ENCODE measurements at places on chromosomes 7 and 10.

GRCh38 chr10:116888380-116889055 is 39.2 kb downstream of the ENO4 start:
- DNase-seq, result no peak

- peak; percentile 57 for DNase-seq
These were observed 107.0 kb upstream of the INSIG1 start for GRCh38 chr7:155190688-155191087.

DNA sequence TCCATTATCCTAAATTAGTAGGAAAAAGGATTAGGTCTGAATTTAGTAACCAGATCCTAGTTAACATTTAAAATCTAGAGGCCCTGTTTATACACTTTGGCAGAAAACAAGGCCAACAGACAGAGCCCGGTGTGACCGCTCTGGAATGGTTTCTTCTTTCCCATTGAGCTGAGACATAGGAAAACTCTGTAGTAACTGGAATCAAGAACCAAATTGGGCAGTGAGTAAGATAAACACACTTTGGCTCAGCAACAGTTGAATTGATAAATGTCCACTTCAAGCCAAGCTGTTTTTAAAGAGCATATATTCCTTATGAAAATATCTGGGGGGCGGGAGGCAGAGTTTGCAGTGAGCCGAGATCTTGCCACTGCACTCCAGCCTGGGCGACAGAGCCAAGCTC is 343.7 kb upstream of the SEMA3A start:
- DNase-seq, result no peak

DNA sequence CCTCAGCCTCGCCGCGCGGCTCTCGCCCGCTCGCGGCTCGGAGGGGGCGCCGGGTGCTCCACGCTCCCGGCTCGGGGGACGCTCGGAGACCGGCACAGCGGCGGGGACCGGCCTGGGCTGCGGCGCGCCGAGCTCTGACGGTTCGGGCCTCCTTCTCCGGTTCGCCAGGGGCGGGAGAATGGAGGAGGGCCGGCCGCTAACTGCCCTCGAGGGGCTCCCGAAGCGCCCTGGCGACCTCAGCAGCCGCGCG is 232 bp upstream of the GRID1 start:
- no peak for DNase-seq

GRCh38 chr7:89926701-89927100 is 227.6 kb upstream of the STEAP1 start:
- no peak for DNase-seq

DNA sequence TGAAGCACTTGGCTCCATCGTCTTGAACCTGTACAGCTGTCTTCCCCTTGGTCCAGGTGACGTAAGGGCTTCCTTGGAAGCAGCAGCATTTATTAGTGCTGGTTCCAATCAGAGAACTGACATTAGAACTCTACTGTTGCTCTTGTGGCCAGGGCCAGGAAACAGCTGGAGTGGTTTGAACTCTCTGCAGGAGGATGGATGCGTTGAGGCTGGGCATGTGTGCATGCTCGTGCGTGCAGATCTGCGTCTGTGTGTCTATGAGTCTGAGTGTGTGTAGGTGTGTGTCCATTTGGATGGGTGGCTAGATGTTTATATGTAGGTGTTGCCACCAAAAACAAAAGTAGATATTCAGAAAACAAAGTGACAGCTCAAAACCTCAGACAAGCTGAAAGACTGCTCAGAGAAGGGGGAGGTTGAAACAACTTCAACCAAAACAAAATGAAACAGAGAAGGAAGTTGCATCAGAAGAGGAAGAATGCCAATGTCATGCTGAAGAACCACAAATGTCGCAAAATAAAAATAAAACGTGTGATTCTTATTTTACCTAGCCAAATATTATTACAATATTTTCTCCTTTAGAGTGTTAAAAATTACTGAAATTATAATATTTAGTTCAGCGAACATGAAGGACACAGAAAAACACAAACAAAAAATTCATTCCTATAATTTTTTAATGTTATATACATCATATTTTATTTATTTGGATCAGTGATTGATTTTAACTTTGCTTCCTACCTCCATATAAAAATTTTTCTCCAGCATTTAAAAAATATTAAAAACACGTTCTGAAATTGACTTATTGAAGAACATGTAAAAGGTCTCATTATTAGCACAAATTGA is 96.1 kb upstream of the MKLN1 start:
- peak; percentile 91 for DNase-seq

GRCh38 chr10:326350-326749 is 191.1 kb downstream of the ZMYND11 start:
- DNase-seq, result peak; percentile 30

DNA sequence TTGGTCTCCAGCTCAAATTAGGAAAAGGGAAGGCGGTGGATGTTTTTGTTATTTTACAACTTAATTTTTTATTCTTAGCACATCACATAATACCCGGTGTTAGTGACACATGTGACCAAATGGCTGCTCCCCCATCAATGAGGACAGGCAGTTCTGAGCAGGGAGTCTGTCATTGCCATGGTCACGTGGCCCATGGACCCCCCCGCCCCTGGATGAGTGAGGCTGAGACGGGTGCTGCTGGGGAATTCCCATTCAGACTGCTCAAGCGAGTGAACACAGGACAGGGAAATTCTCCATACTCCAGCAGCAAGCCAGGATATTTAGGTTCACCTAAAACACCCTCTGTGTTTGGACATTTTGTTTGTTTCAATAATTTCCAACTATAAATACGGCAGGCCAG is 34.7 kb upstream of the SLC35B4 start:
- DNase-seq, result no peak

GRCh38 chr7:158129037-158130022 is 458.3 kb downstream of the PTPRN2 start:
- no peak for DNase-seq

DNA sequence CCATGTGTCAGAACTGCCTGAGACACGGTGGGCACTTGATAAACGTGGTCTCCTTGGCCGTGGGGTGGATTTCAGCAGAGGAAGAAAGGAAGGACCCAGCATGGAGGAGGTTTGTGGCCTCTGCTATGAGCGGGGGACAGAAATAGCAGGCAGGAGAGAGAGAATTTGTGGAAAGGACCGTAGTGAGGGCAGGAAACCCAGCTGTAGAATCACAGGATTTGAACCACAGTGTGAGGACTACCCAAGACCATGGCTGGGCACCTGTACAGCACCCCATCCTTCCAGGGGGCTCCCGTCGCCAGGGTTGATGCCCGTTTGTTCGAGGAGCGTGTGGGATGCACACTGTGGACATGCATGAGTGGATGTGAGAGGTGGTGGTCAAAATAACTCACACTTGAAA is 183.4 kb downstream of the PTPN20 start:
- no peak for DNase-seq

- DNase-seq, result no peak
These were observed 8.8 kb upstream of the ENO4 start for GRCh38 chr10:116840389-116841075.

DNA sequence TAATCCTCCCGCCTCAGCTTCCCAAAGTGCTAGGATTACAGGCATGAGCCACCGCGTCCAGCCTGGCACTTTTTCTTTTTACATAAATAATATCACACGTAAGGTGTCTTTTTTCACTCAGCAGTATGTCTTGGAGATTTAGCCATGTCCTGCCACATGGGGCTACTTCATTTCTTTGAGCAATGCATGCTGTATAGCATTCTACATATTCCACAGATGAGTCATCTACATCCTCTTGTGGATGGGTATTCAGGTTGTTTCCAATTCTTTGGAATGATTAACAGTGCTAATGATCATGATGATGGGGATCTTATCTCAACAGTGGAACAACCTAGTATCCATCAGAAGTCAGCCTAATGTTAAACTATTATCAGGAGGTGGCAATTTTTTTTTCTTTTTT is 50.8 kb downstream of the ZNF503 start:
- no peak for DNase-seq

DNA sequence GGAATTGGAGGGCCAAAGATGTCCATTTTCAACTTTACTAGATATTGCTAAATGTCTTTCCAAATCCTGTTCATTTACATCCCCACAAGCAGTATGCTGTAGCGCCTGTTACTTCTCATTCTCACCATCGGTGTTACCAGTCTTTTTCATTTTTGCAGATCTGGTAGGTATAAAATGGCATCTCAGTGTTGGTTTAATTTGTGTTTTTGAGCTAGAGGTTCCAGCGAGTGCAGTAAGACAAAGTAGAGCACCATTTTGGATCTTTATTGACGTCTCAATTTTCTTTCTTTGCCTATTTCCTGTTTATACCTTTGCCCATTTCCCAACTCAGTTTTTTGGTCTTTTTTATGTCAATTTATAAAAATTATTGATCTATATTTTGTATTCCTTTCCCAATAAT is 55.6 kb downstream of the NRF1 start:
- DNase-seq, result no peak

DNA sequence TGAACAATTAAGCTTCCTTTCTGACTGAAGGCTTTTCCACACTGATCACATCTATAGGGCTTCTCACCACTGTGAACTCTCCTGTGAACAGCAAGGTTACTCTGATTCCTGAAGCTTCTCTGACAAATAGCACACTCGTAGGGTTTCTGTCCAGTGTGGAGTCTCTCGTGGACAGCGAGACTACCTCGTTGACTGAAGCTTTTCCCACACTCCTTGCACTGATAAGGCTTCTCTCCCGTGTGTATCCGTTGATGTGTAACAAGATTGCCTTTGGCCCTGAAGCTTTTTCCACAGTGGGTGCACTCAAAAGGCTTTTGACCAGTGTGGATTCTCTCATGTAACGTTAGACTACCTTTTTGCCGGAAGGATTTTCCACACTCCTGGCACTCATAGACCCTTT is 4.4 kb downstream of the ZNF32 start:
- DNase-seq, result no peak

DNA sequence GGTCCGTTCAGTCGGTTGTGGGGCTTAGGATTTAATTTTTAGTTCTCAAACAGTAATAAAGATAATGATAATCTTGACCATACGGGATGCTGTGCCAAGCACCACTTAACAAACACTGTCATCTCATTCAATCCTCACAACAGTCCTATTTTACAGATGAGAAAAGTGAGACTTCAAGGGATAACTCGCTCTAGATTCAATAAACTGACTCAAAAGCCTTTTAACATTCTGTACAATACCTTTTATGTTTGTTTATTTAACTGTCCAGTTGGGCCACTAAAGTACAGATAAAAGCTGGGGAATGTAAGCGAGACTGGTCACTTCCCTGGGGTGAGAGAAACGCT is 437 bp upstream of the CFAP69 start:
- DNase-seq, result no peak

- DNase-seq, result peak; percentile 65
These were observed 6.5 kb upstream of the DENND2A start for GRCh38 chr7:140646931-140647647.

GRCh38 chr7:135620980-135621850 is 41.1 kb upstream of the STMP1 start:
- DNase-seq, result peak; percentile 76

DNA sequence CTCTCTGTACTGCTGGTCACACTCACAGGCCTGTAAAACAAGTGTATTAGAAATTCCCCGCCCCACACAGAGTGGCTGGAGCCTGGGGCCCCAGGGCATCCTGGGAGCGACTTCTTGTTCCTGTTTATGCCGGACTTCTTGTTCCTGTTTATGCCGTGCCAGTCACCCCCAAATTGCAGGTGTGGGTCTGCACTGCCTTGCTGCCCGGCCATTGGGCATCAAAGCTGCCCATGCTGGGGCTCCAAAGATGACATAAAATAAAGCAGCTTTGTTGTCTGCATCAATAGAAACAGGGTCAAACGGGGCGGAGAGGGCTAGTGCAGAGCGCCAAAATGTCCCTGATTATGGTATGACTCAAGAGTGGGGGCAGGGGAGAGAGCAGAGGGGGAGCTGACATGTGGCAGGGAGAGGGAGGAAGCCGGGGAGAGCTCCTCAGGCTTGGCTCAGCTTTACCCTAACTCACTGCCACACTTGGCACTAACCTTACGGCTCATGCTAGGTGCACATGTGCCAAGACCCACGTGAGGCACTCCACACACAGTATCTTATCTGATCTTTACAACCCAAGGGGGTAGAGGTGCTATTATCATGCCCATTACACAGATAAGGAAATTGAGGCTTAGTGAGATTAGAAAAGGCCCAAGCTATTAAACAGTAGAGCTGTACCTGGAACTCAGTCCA is 98.4 kb downstream of the PIP4K2A start:
- peak; percentile 84 for DNase-seq

GRCh38 chr7:44814919-44815318 is 18.4 kb downstream of the PPIA start:
- peak; percentile 51 for DNase-seq

DNA sequence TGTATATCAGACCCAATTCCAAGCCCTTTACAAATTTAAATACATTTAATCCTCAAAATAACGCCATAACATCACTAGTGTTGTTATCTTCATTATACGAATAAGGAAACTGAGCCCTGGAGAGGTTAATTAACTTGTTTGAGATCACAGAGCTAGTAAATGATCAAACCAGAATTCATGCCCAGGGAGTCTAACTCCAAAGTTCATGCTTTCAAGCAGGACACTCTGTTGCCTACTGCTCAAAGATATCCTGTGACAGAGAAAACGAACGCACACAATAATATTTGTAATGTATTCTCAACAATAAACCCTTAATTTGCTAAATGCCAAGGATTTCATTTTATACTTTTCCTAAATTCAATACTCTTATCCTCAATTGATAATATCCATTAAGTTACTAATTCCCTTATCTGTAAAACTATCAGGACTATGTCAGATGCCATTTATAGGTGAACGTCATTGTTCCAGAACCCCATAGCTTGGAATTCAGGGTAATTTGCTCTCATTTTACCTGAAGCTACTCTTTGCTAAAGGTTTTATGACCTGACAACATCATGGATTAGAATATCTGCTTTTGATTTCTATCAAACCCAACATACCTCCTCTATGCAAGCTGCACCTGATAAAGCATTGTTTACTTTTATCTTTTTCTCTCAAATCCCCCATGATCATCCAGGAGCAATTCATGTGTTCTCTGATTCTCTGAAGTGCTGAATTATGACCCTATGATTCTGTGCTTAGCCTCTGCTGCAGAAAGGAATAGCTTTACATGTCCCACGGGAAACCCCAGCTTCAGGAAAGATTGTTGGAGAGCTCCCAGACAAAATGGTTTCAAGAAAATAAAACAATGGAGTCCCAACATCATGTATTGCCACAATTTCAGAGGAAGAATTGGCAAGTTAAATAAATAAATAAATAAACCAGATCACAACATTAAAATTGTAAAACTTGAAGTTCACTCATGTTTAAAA is 150.2 kb upstream of the CDK1 start:
- no peak for DNase-seq

- DNase-seq, result no peak
These were observed 73.2 kb downstream of the SPDYE5 start for GRCh38 chr7:75565132-75565837.

DNA sequence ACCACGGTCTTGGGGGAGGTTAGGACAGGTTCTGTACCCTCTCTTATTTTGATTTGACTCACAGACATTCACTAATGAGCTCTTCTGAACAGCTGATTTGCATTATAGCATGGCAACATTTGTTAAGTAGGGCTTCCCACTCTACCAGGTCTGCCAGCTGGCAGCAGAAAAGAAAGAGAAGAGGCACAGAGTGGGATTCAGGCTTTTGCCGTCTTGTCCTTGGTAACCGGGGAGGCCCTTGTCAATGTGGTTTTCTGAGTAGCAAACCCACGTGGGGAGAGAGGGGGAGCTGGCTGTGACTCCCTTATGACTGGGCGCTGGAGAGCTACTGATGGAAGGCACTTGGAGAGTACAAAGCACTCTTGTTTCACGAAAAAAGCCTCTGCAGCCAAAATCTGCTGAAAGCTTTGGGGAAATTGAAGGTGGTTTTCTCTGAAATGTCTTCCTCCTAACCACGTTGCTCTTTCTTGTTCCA is 355.3 kb upstream of the GALNT17 start:
- peak; percentile 9 for DNase-seq

All from NB4 (cell line).